CMK (cell line): ENCODE measurements at places on chromosomes 6 and 20.

DNA sequence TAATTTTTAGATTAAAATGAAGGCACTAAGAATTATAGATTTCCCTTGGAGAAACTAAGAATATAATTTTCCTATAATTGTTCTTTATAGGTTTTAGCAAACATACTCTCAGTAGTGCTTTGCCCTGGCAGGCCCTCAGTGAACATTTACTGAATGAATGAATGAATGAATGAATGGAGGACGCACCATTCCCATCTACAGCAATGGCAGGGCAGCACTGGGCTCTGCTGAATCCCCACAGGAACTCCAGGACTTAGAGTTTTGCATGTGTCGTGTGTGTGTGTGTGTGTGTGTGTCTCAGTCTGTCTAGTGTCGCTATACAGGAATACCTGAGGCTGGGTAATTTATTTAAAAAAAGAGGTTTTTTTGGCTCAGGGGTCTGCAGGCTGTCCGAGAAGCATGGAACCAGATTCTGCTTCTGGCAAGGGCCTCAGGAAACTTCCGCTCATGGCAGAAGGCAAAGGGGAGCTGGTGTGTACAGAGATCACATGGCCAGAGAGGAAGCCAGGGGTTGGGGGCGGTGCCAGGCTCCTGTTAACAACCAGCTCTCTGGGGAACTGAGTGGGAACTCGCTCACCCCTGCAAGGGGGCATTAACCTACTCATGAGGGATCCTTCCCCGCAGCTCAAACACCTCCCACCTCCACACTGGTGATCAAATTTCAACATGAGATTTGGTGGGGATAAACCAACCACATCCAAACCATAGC lies 20.1 kb downstream of the RNASET2 start:
- DNase-seq, result no peak

GRCh38 chr6:125562156-125562555 lies 187.3 kb upstream of the HEY2 start:
- DNase-seq, result no peak

GRCh38 chr20:34112600-34113101 lies 608 bp upstream of the EIF2S2 start:
- DNase-seq, result peak; percentile 52

DNA sequence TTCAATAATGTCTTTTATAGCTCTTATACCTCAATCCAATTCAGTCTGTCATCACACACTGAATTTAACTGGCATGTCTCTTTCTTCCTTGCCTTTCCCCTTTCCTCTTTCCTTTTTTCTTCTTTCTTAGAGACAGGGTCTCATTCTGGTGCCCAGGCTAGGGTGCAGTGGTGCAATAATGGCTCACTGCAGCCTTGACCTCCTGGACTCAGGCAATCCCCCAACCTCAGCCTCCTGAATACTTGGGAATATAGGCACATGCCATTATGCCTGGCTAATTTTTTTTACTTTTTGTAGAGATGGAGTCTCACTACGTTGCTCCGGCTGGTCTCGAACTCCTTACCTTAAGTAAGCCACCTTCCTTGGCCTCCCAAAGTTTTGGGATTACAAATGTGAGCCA lies 65.9 kb downstream of the CBFA2T2 start:
- no peak for DNase-seq

- no peak for DNase-seq
These were observed 536.0 kb upstream of the JARID2 start for GRCh38 chr6:14709900-14710299.

GRCh38 chr6:131205481-131206244 lies 70.4 kb downstream of the AKAP7 start:
- no peak for DNase-seq
